ENCODE measurements at places on chromosomes 16 and 17. TPM values are rescaled to one million over a fixed set of nuclear protein-coding genes. Genes with fewer than 3 reads are reported as not detected.

DNA sequence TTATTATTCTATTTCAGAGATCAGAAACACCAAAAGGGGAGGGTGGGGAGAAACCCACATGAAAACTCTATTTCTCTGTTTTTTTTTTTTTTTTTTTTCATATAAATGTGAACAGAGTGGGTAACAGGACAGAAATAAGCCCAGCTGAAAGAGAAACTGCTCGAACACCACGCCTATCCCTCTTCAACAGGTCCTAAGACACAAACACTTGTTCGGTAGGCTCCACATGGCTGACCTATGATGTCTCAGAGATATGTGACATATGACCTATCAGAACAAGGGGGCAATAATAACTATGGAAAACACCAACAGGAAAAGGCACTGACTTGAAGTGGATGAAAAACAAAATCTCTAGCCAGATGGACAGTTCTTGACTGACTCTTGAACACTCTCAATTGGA, 44.8 kb downstream of the PARN start:
- no peak for DNase-seq

Gene PRR35
- total RNA-seq: not detected

Gene RNF135
- 14.9 TPM for total RNA-seq

Gene HIGD1B
- not detected for total RNA-seq

- DNase-seq: no peak
Observed at GRCh38 chr17:39861235-39861634, 2.9 kb downstream of the IKZF3 start.

Gene ZNF48
- 12.2 TPM for total RNA-seq

Gene NR1D1
- 1.8 TPM for total RNA-seq

- peak; percentile 78 for DNase-seq
Observed at GRCh38 chr17:7329997-7330637, 982 bp upstream of the NEURL4 start.

DNA sequence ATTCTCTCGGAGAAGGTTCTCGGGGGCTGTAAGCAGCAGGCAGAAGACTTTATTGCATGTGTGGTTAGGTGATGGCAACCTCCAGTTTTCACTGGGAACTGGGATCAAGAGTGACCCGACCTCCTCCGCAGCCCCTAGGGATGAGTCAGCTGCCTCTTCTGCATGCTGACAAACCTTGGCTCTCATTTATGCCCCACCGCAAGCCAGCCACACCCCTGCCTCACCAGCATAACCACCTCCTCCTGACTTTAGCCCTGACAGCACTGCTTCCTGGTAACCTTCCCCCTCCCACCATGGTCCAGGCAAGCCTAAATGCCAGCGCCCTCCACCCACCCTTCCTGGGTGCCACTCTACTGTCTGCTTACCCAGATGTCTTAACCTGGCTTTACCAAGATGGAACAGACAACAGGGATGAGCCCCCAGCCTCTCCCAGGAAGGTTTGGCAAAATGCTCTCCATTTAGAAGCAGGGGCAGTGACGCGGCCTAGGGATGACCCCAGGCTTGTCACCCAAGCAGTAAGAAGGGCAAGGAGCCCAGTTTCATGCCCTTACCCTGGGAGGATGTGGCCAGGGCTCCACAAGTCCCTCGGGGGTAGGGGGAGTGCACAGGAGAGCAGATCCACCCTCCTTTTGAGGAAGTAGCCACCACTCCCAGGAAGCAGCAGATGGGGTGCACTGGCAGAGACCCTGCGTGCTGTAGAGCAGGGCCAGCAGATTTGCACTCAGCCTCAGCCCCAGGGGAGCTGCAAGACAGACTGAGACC, 73.5 kb downstream of the GOSR1 start:
- DNase-seq: peak; percentile 94

Gene PRSS8
- not detected for total RNA-seq

Gene NEUROD2
- total RNA-seq: not detected

DNA sequence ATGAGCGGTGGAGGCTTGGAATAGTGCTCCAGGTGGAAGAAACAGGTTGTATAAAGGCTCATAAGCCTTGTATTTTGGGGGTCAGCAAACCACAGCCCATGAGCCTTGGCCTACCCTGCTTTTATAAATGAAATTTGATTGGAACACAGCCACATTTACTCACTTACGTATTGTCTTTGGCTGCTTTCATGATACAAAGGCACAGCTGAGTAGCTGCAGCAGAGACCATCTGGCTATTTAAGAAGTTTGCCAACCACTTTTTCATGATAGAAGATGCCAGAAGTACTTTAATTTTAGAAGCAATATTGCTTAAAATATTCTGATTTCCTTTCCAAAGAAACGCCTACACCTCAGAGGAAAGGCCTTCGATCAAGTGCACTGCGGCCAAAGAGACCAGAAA, 73.8 kb downstream of the C17orf58 start:
- DNase-seq: no peak

- no peak for DNase-seq
Observed at GRCh38 chr16:77989846-77990245, 32.5 kb upstream of the CLEC3A start.

DNA sequence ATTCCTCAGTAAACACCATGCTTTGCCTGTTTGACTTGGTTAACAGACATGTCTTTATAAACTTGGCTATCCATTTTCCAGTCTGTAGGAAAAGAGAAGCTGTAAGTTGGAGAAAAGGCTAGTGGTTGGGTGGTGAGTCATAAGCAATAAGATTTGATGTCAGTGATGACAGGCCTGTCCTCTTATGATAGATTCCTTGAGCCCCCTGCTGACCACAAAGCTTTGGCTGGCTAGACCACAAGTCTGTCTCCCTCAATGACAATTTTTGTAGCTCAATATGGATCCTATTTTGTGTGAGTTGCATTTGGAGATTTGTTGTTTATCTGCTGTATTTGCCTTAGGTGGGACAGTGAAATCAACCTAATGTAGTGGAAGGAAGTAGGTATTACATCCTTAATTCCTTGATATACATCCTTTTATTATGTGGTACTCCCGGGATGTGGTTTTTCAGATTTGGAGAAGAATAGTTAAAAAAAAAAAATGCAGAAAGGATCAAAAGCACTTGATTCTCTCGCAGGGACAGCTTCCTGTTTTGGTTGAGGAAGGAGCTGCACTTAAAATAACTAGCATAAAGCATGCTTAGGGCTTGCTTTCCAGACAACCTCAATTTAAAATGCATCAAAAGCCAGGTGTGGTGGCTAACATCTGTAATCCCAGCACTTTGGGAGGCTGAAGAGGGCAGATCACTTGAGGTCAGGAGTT, 67.4 kb downstream of the SIAH1 start:
- DNase-seq: peak; percentile 88

Measured in HT1080 (cell line).